ENCODE measurements at places on chromosomes 1 and 21. TPM values are rescaled to one million over a fixed set of nuclear protein-coding genes. Genes with fewer than 3 reads are reported as not detected.

DNA sequence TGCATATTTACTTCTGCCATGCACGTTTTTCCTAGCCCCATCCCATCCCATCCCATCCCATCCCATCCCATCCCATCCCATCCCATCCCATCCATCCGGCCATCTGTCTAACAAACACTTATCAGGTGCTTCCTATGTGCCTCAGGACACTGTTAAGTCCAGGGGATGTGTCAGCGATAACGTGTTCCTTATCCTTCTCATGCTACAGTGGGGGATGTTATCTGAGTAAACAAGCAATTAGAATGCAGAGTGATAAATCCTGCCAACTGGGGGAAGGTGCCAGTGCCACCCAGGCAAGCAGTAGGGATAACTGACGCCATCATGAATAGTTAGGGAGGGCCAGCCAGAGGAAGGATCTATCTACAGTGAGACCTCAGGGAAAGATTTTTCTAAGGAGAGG is 304.2 kb downstream of the CAMTA1 start:
- H3K4me1 ChIP-seq = no peaks in the 10 kb centered on the region
- no peaks in the 10 kb centered on the region for H3K36me3 ChIP-seq
- H3K27ac ChIP-seq = no peak overlapping the region
- no peak for DNase-seq

DNA sequence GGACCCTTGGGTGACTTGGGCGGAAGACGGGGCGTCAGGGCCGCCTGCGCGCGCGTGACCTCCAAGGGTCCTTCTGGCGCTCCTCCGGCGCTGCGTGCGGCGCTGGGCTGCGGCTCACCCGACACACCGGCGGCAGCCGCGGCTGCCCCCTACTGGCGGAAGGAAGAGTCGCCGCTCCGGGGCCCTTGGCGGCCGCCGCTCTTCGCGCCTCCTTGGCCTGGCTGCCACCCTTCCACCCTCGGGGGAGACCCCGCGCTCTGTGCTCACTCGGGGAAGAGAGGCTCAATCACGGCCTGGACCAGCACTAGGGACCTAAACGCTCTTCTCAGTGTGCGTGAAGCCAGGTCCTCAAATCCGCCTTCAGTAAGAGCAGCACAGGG is 89.7 kb downstream of the DMRTA2 start:
- H3K4me3 ChIP-seq = peak overlapping the region; percentile 38
- H3K36me3 ChIP-seq = no peaks in the 10 kb centered on the region
- no peaks in the 10 kb centered on the region for H3K4me1 ChIP-seq
- no peak overlapping the region for H3K27ac ChIP-seq
- DNase-seq = peak; percentile 73

DNA sequence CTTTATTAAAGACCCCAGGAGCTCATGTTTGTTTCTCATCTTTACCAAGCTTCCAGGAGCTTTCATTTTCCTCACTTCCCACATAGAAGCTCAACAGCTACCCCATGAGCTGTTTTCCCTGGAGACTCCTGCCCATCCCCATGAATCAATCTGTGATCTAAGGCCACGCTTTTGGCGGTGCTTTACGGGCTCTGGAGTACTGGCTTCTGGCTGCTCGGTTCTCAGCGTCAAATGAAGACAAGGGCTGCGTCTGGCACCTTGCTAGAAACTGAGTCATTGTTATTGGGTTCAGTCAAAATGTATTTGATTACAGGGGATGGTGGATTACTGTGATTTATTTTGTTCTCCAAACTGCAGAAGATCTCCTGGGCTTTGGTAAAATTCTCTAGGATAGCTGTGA is 39.9 kb downstream of the ACP6 start:
- DNase-seq = no peak
- peaks cover 22% of the 10 kb centered on the region for H3K4me1 ChIP-seq
- no peak overlapping the region for H3K4me3 ChIP-seq
- peaks cover 11% of the 10 kb centered on the region for H3K36me3 ChIP-seq

DNA sequence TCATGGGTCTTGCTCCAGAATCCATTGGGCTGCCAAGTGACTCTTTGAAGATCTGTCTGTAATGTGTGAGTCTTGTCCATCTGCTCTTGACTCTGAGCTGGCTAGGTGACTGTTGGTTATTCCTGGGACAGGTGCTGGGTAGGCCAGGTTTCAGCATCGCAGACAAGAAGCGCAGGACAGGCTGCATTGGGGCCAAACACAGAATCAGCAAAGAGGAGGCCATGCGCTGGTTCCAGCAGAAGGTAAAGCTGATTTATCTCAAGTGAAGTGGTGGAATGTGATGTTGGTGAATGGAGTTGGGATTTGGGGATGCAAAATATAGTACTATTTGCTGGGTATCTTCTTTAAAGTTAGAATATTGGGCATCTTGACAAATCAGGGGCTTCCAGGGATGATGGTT is 4.1 kb downstream of the RPL11 start:
- no peak overlapping the region for H3K27ac ChIP-seq
- no peaks in the 10 kb centered on the region for H3K27me3 ChIP-seq
- no peak for DNase-seq
- peaks cover 60% of the 10 kb centered on the region for H3K36me3 ChIP-seq
- H3K4me1 ChIP-seq = peaks cover 61% of the 10 kb centered on the region

DNA sequence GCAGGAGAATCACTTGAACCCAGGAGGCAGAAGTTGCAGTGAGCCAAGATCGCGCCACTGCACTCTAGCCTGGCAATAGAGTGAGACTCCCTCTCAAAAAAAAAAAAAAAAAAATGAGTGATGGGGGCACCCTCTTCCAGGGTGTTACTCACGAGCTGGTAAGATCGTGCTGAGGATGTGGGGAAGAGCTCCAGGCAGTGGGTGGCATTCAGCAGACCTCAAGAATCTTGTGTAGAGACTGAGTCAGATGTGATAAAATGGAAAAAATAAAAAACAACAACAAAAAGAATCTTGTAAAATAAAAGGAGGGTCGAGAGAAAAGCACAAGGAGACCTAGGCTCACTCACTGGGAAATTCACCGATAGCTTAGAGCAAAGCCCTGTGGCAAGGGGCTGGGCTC is 38.5 kb downstream of the EPHA2 start:
- no peak overlapping the region for H3K4me3 ChIP-seq
- DNase-seq = no peak
- no peaks in the 10 kb centered on the region for H3K4me1 ChIP-seq
- no peaks in the 10 kb centered on the region for H3K36me3 ChIP-seq
- H3K27ac ChIP-seq = no peak overlapping the region

Gene PLPP3
- 0.50 TPM for total RNA-seq

Gene BEST4
- 1.3 TPM for total RNA-seq

Gene TRIM46
- 13.4 TPM for total RNA-seq

All from activated naive CD8-positive, alpha-beta T cell treated with anti-CD3 and anti-CD28 coated beads, Interleukin-2, amount 10 ng/mL, durations not matched to agents 7 days and 5 days (primary cell).